Stimulated activated naive CD8-positive, alpha-beta T cell treated with anti-CD3 and anti-CD28 coated beads, Interleukin-15, Interleukin-2, amounts not matched to agents 100 U/mL and 50 U/mL, for 24 hours (primary cell): ENCODE measurements at places on chromosomes 12 and 14.

GRCh38 chr14:100667656-100668055, 59.0 kb upstream of the DLK1 start:
- DNase-seq, result no peak

DNA sequence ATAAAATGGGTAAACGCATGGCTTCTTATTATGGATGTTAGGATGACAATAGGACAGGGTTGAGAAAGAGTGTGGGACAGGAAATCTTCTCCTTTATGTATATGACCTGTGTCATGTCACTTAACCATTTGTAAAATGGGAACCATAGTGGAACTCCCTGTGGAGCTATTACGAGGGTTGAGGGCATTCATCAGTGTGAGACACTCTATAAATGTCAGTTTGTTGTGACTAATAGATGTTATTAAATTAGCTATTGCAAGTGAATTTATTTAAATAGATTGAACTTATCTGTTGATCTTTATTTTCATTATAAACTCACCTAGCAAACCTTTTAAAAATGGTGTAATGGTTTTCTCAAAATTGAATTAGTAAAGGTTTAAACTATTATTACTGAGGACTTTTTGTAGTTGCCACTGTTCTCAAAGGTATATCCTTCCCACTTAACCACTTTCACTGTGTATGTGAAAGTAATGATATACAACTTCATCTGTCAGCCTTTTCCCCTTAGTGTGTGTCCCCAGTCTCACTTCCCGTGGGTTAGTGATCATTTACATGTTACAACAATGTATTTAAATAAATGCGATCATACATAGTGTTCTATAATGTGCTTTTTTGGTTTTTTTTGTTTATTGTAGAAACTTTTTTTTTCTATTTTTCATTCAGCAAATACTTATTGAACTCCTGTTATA, 17.1 kb downstream of the HELB start:
- DNase-seq, result no peak

- no peak for DNase-seq
Observed at GRCh38 chr14:72812292-72812851, 81.5 kb downstream of the DPF3 start.

DNA sequence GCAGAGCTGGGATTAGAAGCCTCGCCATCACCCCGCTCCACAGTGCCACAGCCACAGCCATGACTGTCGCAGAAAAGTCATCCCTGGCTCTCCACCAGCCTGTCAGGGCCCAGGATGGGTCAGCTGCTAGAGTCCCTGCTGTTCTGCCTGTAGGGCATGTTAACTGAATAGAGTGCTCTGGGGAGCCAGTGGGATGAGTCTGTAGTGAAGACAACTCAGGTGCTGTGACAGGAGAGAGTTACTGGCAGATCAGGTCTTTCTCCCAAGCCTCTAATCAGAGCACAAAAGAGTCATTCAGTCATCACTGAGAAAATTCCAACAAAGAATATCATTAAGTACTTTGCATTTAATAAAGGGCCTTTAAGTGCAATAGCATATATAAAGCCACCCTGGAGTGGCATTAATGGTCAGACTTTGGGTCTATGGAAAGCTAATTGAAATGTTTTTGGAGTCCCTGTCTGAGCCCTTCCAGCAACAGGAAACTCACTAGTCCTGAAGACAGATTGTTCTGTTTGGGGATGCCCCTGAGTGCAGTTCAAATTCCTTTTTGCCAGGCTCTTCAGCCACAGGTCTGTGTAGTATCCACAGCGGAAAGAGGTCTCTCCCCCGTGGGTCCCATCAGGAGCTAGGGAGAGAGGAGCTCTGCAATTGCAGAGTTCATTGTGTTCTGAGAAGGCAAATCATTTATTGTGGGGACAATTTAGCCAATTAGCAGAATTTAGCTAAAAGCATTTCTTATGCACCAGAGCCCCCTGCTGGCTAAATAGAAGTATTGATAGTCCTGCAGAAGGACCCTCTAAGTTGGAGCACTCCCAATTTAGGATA, 45.2 kb upstream of the C14orf132 start:
- peak; percentile 23 for DNase-seq

GRCh38 chr12:121095544-121096198, 37.0 kb upstream of the P2RX7 start:
- peak; percentile 83 for DNase-seq

DNA sequence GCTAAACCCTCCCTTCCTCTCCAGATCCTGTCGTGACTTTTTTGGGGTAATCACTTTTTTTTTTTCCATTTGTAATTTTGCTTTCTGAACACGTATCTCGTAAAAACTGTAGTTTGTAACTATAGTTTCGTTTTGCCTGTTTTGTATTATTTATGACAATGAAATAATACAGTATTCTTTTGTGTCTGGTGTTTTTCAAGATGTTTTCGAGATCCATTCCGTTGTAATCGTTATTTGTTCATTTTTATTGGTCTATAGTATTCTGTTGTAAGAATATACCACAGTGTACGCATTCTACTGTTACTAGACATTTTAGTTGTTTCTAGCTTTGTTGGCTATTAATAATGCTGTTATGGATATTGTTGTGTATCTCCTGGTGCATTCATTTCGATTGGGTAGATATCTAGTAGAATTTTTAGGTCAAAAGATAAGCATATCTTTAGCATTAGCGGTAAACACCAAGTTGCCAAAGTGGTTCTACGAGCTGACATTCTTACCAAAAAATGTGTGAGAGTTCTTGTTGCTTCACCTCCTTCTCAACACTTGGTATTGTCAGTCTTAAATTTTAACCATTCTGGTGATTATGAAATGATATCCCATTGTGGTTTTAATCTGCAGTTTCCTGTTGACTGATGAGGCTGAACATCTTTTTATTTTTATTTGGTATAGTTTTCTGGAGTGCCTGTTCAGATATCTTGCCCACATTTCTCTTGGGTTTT, 92.3 kb upstream of the EVL start:
- DNase-seq, result no peak

GRCh38 chr14:49008363-49008762, 577.8 kb downstream of the RPS29 start:
- DNase-seq, result no peak

- no peak for DNase-seq
Observed at GRCh38 chr12:106599302-106599701, 16.5 kb downstream of the RFX4 start.

DNA sequence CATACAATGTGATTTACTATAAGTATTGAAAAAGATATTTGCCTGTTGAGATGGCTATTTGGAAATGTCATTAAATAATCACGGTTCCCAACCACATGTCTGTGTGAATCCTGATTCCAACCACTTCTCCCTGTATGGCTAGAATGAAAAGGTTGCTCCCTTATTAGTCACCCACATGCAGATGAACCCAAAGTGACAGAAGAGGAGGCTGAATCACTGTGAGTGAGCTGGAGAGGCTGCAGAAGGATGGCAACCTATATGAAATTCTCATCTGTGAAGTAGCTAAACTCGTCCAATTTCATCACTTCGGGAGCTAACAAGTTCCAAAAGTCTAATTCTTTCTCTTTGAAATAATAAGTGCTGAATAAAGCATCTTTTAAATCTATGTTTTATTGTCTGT, 300.5 kb downstream of the PRKD1 start:
- no peak for DNase-seq

DNA sequence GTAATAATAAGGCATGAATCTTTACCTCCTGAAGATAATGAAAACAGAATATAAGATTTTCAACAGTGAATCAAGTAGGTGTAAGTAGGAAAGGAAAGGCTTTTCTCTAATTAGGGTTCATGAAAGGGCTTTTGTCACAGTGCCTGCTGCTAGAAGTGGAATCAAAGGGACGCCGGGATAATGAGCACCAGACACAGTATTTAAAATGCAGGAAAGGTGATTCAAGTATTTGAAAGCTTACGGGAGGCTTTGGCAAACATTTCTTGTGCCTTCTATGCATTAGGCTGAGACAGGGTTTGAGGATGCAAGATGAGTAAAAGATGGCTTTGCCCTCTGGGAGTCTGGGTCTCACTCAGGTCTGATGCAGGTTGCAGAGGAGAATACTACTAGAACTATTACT, 70.5 kb upstream of the ANO4 start:
- DNase-seq, result no peak

GRCh38 chr12:113912760-113913329, 53.3 kb downstream of the RBM19 start:
- DNase-seq, result peak; percentile 57

DNA sequence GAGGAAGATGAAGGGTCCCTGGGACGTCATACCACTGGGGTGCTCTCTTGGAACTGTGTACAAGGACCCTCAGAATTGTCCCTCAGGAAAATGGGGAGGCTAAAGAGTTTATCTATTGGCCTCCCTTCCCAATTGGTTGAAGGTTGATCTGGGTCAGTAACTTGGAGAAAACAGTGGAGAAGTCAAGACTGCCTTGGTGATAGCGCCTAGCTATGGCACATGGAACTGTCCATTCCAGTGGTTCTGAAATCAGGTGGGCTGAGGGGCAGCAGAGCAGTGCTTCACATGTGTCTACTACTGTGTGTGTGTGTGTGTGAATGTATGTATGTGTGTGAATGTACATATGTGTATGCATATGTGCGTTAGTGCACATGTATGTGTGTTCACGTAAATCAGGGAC, 316.1 kb downstream of the AACS start:
- DNase-seq, result no peak
